ENCODE measurements at places on chromosomes 4 and X.

GRCh38 chr4:82415922-82416365 is 14.3 kb downstream of the HNRNPDL start:
- no peak for DNase-seq

- no peak for DNase-seq
Measured at GRCh38 chr4:73021634-73022033, 47.9 kb downstream of the COX18 start.

DNA sequence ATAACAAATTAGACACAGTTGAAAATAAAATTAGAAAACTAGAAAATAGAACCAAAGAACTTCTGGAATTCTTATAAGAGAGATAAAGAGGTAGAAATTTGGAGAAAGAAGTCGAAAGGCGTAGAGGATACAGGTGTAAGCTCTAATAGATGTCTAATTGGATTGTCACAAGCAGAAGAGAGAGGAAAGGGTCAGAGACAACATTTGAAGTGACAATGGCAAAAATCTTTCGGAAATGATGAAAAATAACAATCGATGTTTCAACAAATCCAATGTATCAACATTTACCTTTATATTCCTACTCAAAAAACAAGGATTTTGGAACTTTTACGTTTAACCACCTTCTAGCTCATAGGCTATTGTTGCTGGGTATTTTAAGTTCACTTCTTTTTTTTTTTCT is 3.8 kb downstream of the CXCL8 start:
- no peak for DNase-seq

DNA sequence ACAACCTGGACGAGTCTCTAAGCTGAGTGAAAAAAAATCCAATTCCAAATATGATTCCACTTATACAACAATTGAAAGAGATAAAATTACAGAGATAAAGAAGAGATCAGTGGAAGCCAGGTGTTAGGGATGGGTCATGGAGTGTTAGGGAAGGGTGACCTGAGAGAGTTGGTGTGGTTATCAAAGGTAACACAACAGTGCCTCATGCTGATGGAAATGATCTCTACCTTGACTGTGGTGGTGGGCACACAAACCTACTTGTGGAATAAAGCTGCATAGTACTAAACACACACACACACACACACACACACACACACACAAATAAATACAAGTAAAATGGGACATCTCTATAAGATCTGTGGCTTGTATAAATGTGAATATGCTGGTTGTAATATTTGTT is 26.0 kb downstream of the BEND2 start:
- no peak for DNase-seq

GRCh38 chrX:147376601-147377422 is 534.9 kb upstream of the FMR1 start:
- no peak for DNase-seq

All from stimulated activated CD8-positive, alpha-beta memory T cell treated with anti-CD3 and anti-CD28 coated beads, Interleukin-2, amount 100 ng/mL, for 1 hour (primary cell).